Heart left ventricle (tissue), 16 donors: ENCODE measurements at places on chromosomes 1 and 21. TPM values are rescaled to one million over a fixed set of nuclear protein-coding genes. Genes with fewer than 3 reads are reported as not detected.

DNA sequence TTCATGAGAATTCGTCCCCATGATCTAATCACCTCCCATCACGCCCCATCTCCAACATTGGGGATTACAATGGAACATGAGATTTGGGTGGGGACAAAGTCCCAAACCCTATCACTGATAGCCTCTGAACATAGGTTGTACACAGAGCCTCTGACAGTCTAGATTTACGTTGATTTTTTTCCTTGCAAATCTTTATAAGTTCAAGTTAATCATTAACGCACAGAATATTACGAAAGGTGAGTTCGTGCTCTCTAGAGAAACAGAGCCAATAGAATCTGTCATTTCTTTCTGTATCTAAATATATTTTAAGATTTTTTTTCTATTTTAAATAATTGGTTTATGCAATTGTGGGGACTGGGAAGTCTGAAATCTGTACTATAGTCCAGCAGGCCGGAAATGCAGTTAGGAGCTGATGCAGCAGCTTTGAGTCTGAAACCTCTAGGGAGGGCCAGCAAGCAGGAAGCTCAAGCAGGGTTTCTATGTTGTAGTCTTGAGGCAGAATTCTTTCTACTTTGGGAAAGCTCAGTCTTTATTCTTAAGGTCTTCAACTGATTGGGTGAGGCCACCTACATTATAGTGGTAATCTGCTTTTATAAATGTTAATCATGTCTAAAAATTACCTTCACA, 61.0 kb downstream of the SELENOF start:
- no peak for DNase-seq
- H3K27me3 ChIP-seq: no peaks in the 10 kb centered on the region
- H3K4me1 ChIP-seq: no peaks in the 10 kb centered on the region
- no peak overlapping the region for H3K27ac ChIP-seq
- H3K4me3 ChIP-seq: no peak overlapping the region

Gene EVA1C
- 12.0 TPM for total RNA-seq

Gene C1orf226
- 6.4 TPM for total RNA-seq

- no peak overlapping the region for H3K4me3 ChIP-seq
- H3K27ac ChIP-seq: peak overlapping the region; percentile 49
- DNase-seq: peak; percentile 23
- H3K4me1 ChIP-seq: no peaks in the 10 kb centered on the region
- H3K36me3 ChIP-seq: no peaks in the 10 kb centered on the region
- H3K27me3 ChIP-seq: no peaks in the 10 kb centered on the region
Observed at GRCh38 chr1:200415789-200416593, 6.2 kb upstream of the ZNF281 start.

GRCh38 chr1:22670352-22670975, 17.4 kb downstream of the C1QB start:
- H3K4me1 ChIP-seq: no peaks in the 10 kb centered on the region
- no peaks in the 10 kb centered on the region for H3K36me3 ChIP-seq
- no peak for DNase-seq
- H3K27me3 ChIP-seq: peaks cover 22% of the 10 kb centered on the region
- H3K27ac ChIP-seq: no peak overlapping the region

DNA sequence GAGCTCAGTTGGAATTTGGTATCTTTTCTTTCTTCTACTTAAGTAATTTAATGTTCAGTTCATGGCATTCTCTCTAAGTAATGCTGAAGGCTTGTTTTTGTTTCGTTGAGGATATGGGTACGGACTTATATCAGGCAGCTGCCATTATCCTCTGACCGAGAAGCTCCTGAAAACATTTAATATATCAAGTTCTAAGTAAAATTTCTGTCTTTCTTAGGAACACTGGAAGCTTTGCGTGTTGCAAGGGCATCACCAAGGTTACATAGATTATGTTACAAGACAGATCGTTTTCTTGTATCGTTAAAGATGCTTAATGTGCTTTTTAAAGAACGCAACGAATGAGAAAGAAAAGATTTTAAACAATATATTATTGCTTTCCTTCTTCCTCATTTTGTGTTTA, 1.0 kb upstream of the GALNT2 start:
- H3K27ac ChIP-seq: peak overlapping the region; percentile 91
- DNase-seq: no peak
- no peaks in the 10 kb centered on the region for H3K36me3 ChIP-seq
- H3K4me1 ChIP-seq: peaks cover 40% of the 10 kb centered on the region

DNA sequence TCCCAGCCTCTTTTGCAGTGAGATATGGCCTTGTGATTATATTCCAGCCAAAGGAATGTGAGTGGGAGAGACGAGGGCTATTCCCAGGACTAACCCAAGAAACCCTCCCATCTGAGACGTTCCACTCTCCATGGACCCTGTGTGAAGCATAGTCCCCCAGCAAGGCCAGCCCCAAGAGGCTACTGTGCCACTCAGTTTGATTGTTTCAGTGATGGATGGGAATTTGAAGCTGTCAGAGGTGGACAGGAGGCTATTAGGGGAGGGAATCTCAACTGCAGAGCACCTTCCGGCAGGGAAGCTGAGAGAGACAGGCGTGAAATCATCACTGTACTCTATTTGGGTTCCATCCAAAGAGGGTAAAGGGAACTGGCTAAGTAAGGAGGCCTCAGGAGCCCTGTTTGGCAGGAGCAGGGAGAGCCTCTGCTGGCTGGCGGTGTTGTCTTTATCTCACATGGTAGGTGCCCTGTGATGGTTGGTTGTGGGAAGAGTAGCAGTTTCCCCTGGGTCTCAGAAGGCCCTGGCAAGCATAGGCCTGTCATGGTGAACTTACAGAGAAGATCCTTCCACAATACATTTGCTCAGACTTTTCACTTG, 3.4 kb upstream of the TEX35 start:
- peak; percentile 68 for DNase-seq
- H3K4me1 ChIP-seq: peaks cover 8% of the 10 kb centered on the region
- H3K27ac ChIP-seq: peak overlapping the region; percentile 35
- no peaks in the 10 kb centered on the region for H3K27me3 ChIP-seq
- H3K4me3 ChIP-seq: no peak overlapping the region

DNA sequence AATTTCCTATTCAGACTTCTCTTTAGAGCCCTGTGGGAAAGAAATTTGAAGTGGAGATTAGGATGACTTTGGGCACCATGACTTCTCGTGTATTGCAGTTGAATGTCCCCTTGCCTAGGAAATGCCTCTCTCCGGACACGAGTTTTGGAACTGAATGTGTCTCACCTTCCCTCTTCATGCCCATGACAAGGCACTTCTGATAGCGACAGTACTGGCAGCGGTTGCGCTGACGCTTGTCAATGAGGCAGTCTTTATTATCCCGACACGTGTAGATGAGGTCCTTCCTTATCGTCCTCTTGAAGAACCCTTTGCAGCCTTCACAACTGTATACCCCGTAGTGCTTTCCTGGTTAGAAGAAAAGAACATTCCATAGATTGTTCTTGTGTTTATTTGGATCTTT, 28.1 kb downstream of the RXRG start:
- no peaks in the 10 kb centered on the region for H3K4me1 ChIP-seq
- H3K27me3 ChIP-seq: no peaks in the 10 kb centered on the region
- no peaks in the 10 kb centered on the region for H3K36me3 ChIP-seq

Gene OR2T35
- not detected for total RNA-seq

GRCh38 chr1:15945011-15945831, 30.7 kb downstream of the ZBTB17 start:
- no peak overlapping the region for H3K27ac ChIP-seq
- no peaks in the 10 kb centered on the region for H3K27me3 ChIP-seq
- no peak for DNase-seq
- H3K4me3 ChIP-seq: no peak overlapping the region

- peak; percentile 89 for DNase-seq
- peaks cover 37% of the 10 kb centered on the region for H3K4me1 ChIP-seq
- H3K36me3 ChIP-seq: peaks cover 8% of the 10 kb centered on the region
- no peaks in the 10 kb centered on the region for H3K27me3 ChIP-seq
Observed at GRCh38 chr21:44817914-44818639, at the start of gene SUMO3. TSS of gene SUMO3 (minus strand) at chr21:44818062. CDS start at chr21:44817968, 94 bp downstream.

GRCh38 chr21:43198376-43198775, 29.6 kb downstream of the CRYAA start:
- no peak for DNase-seq
- H3K4me1 ChIP-seq: peaks cover 7% of the 10 kb centered on the region
- H3K27ac ChIP-seq: no peak overlapping the region
- no peak overlapping the region for H3K4me3 ChIP-seq
